ENCODE measurements at places on chromosomes 5 and 9.
A peak's percentile ranks its signal among the peaks of the same experiment; 100 is the strongest.

- peak; percentile 92 for DNase-seq
Measured at GRCh38 chr5:36743891-36744772, 132.4 kb upstream of the NIPBL start.

DNA sequence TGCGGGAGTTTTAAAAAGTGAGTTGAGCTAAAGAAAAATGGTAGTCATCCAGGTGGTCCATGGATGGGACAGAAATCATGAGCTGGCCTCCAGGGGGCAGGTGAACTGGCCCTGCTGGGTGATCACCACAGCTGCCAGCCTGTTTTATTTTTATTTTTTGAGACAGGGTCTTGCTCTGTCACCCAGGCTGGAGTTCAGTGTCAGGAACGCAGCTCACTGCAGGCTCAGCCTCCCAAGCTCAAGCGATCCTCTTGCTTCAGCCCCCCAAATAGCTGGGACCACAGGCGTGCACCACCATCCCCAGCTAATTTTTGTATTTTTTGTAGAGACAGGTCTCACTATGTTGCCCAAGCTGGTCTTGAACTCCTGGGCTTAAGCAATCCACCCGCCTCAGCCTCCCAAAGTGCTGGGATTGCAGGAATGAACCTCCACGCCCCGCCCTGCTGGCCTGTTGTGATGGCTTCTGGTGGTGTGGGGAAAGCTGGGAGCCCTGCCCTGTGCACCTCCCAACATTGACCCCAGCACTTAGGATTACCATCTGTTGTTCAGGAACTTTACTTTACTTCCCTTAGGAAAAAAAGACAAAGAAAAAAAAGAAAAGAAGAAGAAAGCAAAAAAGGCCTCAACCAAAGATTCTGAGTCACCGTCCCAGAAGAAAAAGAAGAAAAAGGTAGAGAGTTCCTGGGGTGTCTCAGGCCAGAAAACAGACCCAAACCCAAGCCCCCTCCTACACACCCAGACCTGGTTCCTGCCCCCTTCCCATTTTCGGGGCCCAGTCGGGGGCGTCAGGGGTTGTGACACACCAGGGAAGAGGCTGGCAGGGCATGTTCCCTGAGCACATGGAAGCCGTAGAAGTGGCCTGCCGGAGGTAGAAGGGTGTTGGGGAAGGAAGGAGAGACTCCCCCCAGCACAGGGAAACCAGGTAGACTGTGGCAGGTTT, 14.7 kb downstream of the CD74 start:
- no peak for DNase-seq

DNA sequence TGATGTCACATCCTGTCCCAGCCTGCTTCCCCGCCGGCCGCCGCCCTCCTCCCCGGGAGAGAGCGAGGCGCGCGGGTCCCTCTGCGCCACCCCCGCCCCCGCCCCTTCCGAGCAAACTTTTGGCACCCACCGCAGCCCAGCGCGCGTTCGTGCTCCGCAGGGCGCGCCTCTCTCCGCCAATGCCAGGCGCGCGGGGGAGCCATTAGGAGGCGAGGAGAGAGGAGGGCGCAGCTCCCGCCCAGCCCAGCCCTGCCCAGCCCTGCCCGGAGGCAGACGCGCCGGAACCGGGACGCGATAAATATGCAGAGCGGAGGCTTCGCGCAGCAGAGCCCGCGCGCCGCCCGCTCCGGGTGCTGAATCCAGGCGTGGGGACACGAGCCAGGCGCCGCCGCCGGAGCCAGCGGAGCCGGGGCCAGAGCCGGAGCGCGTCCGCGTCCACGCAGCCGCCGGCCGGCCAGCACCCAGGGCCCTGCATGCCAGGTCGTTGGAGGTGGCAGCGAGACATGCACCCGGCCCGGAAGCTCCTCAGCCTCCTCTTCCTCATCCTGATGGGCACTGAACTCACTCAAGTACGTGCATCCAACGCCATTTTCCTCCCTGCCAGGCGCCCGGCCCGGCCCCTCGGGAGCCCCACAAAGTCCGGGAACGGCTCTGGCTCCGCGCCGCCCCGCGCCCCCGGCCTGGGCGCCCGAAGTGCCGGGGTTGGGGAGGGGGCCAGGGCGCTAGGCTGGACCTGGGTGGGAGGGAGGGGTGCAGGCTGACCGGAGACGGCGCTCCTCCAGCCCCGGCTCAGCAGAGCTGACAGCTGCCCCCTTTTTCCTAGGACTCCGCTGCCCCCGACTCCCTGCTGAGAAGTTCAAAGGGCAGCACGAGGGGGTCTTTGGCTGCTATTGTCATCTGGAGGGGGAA, 12.0 kb upstream of the OLFM1 start:
- peak; percentile 75 for DNase-seq

- DNase-seq, result no peak
Measured at GRCh38 chr9:113625486-113625885, 162.0 kb downstream of the RGS3 start.

- no peak for DNase-seq
Measured at GRCh38 chr9:26331223-26331622, 561.4 kb downstream of the CAAP1 start.

GRCh38 chr5:131622633-131623032, 12.4 kb downstream of the RAPGEF6 start:
- DNase-seq, result no peak

DNA sequence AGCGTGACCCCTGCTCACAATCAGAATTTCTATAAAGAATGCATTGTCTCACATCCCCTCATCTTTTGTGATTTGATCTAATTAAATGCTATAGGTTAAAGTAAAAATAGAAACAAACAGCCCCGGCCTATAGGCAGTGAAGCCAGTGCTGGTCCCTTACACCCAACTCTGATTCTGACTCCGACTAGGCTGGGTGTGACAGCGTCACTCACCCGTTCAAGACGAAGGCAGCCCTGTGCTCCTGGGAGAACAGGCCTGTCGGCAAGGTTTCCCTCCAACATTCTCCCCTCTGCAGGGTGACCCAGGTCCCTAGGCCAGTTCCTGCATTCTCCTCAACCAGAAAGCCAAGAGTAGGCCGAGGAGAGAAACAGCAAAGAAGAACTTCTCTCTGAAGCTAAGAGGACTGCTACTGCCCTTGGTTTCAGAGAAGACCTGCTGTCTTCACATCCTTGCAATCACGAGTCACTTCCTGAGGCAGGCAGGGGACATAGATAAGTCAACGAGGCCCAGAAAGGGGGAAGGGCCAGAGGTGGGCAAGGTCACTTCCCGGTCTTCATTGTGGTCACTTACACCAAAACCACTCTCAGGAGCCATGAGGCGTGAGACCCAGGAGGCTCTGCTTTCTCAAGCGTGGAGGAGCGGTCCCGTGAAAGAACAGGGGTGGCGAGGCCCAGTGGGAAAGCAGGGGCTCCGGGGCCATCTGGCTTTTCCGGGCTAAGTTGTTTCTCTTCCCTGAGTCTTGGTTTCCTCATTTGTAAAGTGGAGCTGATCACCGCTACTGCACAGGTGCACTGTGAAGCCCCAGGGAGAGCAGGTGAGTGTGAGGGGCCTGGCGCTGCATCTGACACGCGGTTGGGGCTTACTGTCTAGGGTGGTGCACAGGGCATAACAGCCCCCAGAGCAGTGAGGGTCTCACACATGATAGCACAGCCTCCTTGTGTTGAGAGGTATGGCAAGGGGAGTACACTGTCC, 200.8 kb downstream of the CRB2 start:
- DNase-seq, result no peak

Measured in eye (tissue), 1 donor.